Lung (tissue), 17 donors: ENCODE measurements at places on chromosomes 2 and 18. TPM values are rescaled to one million over a fixed set of nuclear protein-coding genes. Genes with fewer than 3 reads are reported as not detected.

Gene MOGAT1
- polyA plus RNA-seq, result 0.08 TPM

Gene LYG1
- polyA plus RNA-seq, result 2.7 TPM

Gene ALLC
- polyA plus RNA-seq, result not detected

- H3K36me3 ChIP-seq, result no peaks in the 10 kb centered on the region
- no peaks in the 10 kb centered on the region for H3K27me3 ChIP-seq
- H3K4me3 ChIP-seq, result no peak overlapping the region
- DNase-seq, result no peak
- peaks cover 31% of the 10 kb centered on the region for H3K4me1 ChIP-seq
Measured at GRCh38 chr2:156322686-156323231, 9.8 kb downstream of the NR4A2 start.

DNA sequence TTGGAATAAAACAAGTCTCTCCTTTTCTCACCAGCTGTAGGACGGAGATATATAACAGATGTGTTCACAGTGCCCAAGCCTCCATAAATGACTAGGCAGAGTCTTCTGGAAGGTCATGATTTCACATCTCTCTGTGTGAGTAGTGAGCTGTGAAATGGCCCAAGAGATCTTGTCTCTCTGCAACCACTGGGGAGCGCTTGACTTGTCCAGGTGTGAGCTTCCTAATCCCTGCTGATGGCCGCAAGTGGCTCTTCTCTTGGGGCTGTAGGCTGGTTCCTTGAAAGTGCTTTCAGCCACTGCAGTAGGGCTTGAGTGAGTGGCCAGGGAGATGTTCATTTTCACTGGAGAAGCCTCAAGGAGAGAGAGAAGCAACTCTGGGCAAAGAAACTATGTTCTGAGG lies 38.1 kb upstream of the OTOS start:
- H3K4me1 ChIP-seq, result no peaks in the 10 kb centered on the region
- no peaks in the 10 kb centered on the region for H3K36me3 ChIP-seq
- H3K4me3 ChIP-seq, result no peak overlapping the region
- no peak overlapping the region for H3K27ac ChIP-seq

- no peaks in the 10 kb centered on the region for H3K27me3 ChIP-seq
Measured at GRCh38 chr2:148253685-148254084, 232.8 kb downstream of the MBD5 start.

DNA sequence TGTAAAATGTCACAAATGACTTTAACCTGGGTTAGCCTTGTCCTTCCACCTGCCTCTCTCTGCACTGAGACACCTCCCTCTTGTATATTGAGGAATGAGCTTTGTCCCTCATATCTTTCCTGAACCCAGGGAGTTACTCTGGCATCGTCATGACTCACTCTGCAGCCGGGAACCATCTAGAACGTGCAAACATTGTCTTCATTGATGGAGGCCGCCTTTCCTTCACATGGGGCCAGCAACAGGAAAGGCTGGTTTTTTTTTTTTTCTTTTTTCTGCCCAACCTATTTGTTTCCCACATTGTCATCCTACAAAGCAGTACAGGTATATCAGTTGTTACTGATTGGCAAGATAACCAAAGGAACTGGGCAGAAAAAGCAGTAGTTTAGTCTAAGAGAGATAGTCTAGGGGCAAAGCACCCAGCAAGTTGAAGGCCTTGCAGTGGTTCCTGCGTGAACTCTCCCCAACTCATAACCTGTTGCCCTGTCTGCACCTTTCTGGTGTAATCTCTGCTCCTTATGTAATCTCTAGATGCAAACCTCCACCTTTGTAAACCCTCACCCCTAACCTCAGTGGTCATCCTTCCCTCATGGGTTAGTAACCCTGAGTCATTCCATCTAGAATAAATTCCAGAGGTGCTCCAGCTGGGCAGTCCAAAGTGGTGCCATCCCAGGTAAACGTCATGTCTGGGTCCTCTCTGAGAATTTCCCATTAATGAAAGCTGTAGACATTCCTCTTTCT lies 38.3 kb downstream of the SLC40A1 start:
- DNase-seq, result no peak
- H3K36me3 ChIP-seq, result no peaks in the 10 kb centered on the region
- H3K27ac ChIP-seq, result no peak overlapping the region
- no peak overlapping the region for H3K4me3 ChIP-seq
- H3K27me3 ChIP-seq, result no peaks in the 10 kb centered on the region

- no peak overlapping the region for H3K4me3 ChIP-seq
- no peaks in the 10 kb centered on the region for H3K4me1 ChIP-seq
- H3K27ac ChIP-seq, result no peak overlapping the region
- no peaks in the 10 kb centered on the region for H3K27me3 ChIP-seq
- DNase-seq, result no peak
Measured at GRCh38 chr18:10979411-10979810, 170.0 kb downstream of the PIEZO2 start.

GRCh38 chr2:198930170-198930569 lies 527.6 kb downstream of the SATB2 start:
- DNase-seq, result no peak
- H3K27me3 ChIP-seq, result no peaks in the 10 kb centered on the region
- no peaks in the 10 kb centered on the region for H3K4me1 ChIP-seq
- no peak overlapping the region for H3K4me3 ChIP-seq
- no peaks in the 10 kb centered on the region for H3K36me3 ChIP-seq

DNA sequence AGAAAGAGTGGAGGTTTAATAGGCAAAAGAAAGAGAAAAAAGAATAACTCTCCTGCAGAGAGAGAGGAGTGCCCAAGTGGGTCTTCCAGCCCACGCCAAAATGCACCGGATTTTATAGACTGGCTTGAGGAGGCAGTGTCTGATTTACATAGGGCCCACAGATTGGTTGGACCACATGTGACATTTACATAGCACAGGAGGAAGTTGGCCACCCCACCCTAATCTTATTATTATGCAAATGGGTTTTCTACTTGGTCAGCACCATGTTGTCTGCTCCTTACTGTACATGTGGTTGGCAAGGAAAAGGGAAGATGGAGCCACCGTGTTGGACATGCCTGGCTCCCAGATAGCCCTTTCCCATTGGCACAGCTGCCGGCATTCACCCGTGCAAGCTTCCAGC lies 56.8 kb downstream of the SP110 start:
- peaks cover 7% of the 10 kb centered on the region for H3K36me3 ChIP-seq
- no peak overlapping the region for H3K27ac ChIP-seq
- no peaks in the 10 kb centered on the region for H3K4me1 ChIP-seq

DNA sequence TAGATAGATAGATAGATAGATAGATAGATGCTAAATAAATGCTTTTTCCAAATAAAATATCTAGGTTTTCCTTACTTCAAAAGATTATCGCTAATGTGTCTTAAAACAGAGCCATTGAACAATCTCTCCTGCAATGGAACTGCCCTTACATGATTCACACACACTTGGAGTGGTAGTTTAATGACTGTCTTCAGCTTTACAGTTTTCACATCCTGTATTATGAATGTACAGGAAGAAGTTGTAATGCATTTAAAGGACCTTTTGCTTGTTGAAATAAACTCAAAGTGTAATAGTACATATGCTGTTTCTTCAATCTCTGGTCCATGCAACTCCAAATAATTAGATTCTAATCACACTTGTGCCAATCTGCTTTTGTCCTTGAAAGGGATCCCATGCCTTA lies 797.6 kb upstream of the CDH2 start:
- no peak for DNase-seq
- no peaks in the 10 kb centered on the region for H3K36me3 ChIP-seq
- H3K4me1 ChIP-seq, result no peaks in the 10 kb centered on the region

DNA sequence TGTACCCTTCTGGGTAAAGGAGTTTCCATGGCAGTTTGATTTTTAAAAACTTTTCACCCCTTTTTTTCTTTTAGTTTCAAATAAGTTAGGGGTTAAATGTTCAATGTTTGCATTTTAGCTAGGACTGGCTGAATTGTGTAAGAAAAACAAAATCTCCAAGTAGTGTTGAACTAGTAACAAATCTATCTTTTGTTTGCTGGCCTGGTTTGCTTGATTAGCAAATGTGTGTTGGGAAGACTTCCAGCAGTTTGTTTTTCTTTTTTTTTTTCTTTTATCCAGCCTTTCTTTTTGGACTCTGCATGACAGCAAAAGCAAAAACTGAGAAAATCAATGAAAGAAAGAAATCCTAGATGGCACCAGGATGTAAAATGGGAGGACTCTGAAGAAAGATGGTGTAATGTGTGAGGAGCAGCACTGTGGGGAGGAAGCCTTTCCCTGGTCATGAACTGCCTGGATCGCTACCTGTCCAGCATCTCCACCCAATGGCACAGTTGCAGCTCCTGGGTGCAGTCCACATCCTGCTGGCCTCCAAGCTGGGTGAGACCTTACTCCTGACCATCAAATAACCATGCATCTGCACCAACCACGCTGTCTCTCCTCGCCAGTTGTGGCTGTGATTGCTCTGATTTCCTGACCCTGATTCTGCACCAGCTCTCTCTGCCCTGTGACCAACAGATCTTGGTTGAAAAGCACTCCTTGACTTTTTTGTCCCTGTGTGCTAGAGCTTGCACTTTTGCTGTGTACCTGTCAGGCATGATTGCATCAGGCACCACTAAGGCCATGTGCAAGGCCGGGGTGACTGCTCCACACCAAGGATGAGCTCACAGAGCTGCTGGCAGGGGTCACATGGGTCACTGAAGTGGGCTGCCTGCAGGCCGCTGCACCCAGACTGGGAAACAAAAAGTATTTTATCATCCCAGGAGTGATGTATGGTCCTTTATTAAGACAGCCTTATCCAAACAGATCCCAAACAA lies 71.2 kb upstream of the ZNF236 start:
- no peak overlapping the region for H3K4me3 ChIP-seq
- no peaks in the 10 kb centered on the region for H3K36me3 ChIP-seq
- H3K27ac ChIP-seq, result no peak overlapping the region
- peaks cover 6% of the 10 kb centered on the region for H3K4me1 ChIP-seq
- DNase-seq, result peak; percentile 57

- no peaks in the 10 kb centered on the region for H3K36me3 ChIP-seq
- DNase-seq, result no peak
- H3K27me3 ChIP-seq, result no peaks in the 10 kb centered on the region
- H3K27ac ChIP-seq, result no peak overlapping the region
Measured at GRCh38 chr2:118981632-118982031, 39.6 kb downstream of the MARCO start.

DNA sequence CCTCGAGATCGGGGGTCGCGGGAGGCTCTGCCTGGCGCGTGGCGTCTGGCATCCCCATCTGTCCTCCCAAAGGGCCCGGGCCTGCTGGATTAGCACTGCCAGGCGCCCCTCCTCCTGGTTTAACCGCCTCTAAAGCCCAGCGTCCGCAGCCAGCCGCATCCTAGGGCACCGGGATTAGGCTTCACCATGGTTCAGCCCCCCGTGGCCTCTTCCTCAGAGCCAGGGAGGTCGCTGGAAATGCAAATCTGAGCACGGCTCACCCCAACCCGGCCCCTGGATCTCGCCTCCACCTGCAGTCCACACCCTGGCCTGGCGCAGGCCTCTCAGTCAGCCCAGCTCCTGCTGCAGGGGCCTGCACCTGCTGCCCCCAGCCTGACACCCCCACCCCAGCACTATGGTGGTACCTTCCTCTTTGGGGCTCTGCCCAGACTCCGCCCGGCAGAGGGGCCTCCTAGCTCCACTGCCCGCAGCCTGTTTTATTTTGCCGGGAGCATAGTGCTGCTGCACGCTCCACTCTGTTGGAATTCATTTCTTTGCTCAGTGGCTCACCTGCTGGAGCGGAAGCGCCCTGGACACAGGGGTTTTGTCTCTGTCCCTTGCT lies 13.2 kb downstream of the PRELID3A start:
- H3K36me3 ChIP-seq, result no peaks in the 10 kb centered on the region
- no peak overlapping the region for H3K4me3 ChIP-seq
- peak; percentile 40 for DNase-seq
- H3K27me3 ChIP-seq, result no peaks in the 10 kb centered on the region

DNA sequence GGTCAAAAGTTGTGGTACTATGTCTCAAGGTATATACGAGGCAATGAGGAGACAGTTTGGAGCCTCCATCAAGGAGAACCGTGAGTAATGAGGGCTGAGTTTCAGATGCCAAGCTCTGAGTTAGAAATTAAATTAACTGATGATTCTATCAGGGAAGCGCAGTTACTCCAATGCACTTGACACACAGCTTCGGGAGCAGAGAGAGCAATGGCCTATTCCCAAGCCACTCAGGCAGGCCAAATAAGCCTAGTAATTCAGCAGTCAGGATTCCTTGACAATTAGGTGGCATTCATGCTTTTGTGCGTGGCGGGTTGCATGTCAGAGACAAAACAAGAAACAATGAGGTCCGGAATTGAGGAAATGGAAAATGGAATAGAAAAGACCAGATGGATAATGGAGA lies 123.2 kb downstream of the MMADHC start:
- no peaks in the 10 kb centered on the region for H3K27me3 ChIP-seq
- no peak overlapping the region for H3K4me3 ChIP-seq
- H3K4me1 ChIP-seq, result peaks cover 44% of the 10 kb centered on the region
- no peak for DNase-seq
- no peaks in the 10 kb centered on the region for H3K36me3 ChIP-seq

DNA sequence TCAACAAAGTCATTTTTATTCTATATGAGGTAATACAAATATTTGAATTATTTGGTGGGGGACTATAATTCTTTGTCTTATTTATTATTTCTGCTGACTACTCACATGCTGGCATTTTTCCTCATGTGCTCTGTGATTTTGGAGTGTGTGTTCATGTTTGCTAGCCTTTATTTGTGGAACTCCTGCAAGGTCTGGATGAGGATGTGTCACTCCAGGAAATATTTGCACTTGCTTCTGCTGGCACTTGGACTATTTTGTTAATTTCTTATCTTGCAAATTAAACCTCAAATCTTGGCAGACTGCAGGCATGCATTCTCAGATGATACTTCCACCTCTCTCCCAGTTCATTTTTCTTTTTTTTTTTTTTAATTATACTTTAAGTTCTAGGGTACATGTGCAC lies 34.1 kb downstream of the POLI start:
- no peaks in the 10 kb centered on the region for H3K27me3 ChIP-seq
- no peak for DNase-seq

- H3K4me3 ChIP-seq, result no peak overlapping the region
- no peaks in the 10 kb centered on the region for H3K4me1 ChIP-seq
- H3K27me3 ChIP-seq, result no peaks in the 10 kb centered on the region
- DNase-seq, result peak; percentile 8
Measured at GRCh38 chr2:12507295-12507694, 209.4 kb upstream of the TRIB2 start.
